ENCODE measurements at places on chromosomes 12 and 14. TPM values are rescaled to one million over a fixed set of nuclear protein-coding genes. Genes with fewer than 3 reads are reported as not detected.

- H3K4me3 ChIP-seq: no peak overlapping the region
- H3K4me1 ChIP-seq: peaks cover 9% of the 10 kb centered on the region
- no peak overlapping the region for H3K27ac ChIP-seq
- H3K27me3 ChIP-seq: no peaks in the 10 kb centered on the region
- DNase-seq: no peak
Measured at GRCh38 chr12:31518680-31519227, 72.2 kb downstream of the DENND5B start.

GRCh38 chr12:67981287-67982162 is 7.7 kb upstream of the IFNG-AS1 start:
- H3K27me3 ChIP-seq: no peaks in the 10 kb centered on the region
- no peak for DNase-seq
- no peaks in the 10 kb centered on the region for H3K4me1 ChIP-seq
- no peaks in the 10 kb centered on the region for H3K36me3 ChIP-seq

- no peaks in the 10 kb centered on the region for H3K4me1 ChIP-seq
- H3K4me3 ChIP-seq: no peak overlapping the region
- no peaks in the 10 kb centered on the region for H3K36me3 ChIP-seq
- no peaks in the 10 kb centered on the region for H3K27me3 ChIP-seq
- no peak for DNase-seq
Measured at GRCh38 chr12:129614221-129614885, 289.5 kb downstream of the TMEM132D start.

MTHFD1 gene
- total RNA-seq: 46.3 TPM
